ENCODE measurements at places on chromosomes 2 and 18. TPM values are rescaled to one million over a fixed set of nuclear protein-coding genes. Genes with fewer than 3 reads are reported as not detected.

FAM124B gene
- 0.44 TPM for total RNA-seq

SLC5A7 gene
- not detected for total RNA-seq

TRABD2A gene
- 17.5 TPM for total RNA-seq

GPR39 gene
- 1.3 TPM for total RNA-seq

NXPH2 gene
- not detected for total RNA-seq

CPO gene
- total RNA-seq = 0.17 TPM

CDH19 gene
- total RNA-seq = not detected

TMEM169 gene
- 0.29 TPM for total RNA-seq

SLC35F6 gene
- 69.5 TPM for total RNA-seq

EN1 gene
- not detected for total RNA-seq

RGPD8 gene
- total RNA-seq = 12.4 TPM

LOXHD1 gene
- total RNA-seq = not detected

SULT1C4 gene
- total RNA-seq = not detected

PFN4 gene
- total RNA-seq = 0.44 TPM

CMPK2 gene
- 0.58 TPM for total RNA-seq

FABP1 gene
- not detected for total RNA-seq

SCN7A gene
- 16.4 TPM for total RNA-seq

FAM237A gene
- total RNA-seq = not detected

TMEM163 gene
- total RNA-seq = not detected

DQX1 gene
- under 0.01 TPM for total RNA-seq

TMEM131 gene
- 36.4 TPM for total RNA-seq

MYO3B gene
- 0.17 TPM for total RNA-seq

FZD7 gene
- 82.4 TPM for total RNA-seq

GALNT3 gene
- total RNA-seq = 0.33 TPM

FAM168B gene
- 119 TPM for total RNA-seq

SLC14A1 gene
- total RNA-seq = 81.0 TPM

COX7A2L gene
- total RNA-seq = 194 TPM

STON1 gene
- total RNA-seq = 14.4 TPM

ALPI gene
- total RNA-seq = not detected

LDLRAD4 gene
- 0.17 TPM for total RNA-seq

ITGB6 gene
- total RNA-seq = 0.15 TPM

CHST9 gene
- not detected for total RNA-seq

KIF1A gene
- total RNA-seq = not detected

RNF152 gene
- total RNA-seq = 14.7 TPM

CTLA4 gene
- not detected for total RNA-seq

CYTIP gene
- total RNA-seq = not detected

KCTD1 gene
- 9.0 TPM for total RNA-seq

CERKL gene
- 0.15 TPM for total RNA-seq

PRLH gene
- total RNA-seq = not detected

CD28 gene
- total RNA-seq = under 0.01 TPM

TMEM150A gene
- 16.4 TPM for total RNA-seq

AP1S3 gene
- 2.6 TPM for total RNA-seq

CHN1 gene
- 59.2 TPM for total RNA-seq

All from smooth muscle cell of trachea (primary cell).